ENCODE measurements at places on chromosomes 11 and 22.

DNA sequence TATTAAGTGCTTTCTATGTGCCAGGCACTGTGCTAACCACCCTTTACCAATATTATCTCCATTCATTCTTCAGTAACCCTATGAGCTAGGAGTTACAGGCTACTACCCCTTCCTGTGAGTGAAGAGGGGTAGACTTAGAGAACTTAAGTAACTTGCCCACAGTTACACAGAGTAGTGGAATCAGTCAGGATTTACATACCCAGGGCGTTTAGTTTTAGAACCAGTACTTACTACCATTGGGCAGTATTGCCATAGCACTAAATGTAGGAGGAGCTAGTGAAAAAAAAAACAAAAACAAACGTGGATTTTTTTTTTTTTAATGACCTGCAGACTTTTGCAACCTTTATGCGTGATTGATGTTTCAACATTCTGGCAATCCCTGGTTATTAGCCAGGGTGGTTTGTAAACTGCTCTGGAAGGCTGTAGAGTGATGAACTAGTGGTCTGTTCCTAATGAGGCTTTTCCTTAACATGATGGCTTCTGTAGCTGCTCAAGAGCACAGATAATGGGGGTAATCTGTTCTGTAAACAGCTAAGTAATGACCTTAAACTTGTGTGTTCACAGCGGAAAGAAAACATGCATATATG, 11.4 kb downstream of the TBCEL start:
- no peak for DNase-seq

GRCh38 chr22:23180301-23180892, at the start of gene BCR:
Gene BCR, plus strand, starts transcription at chr22:23180509. Its CDS starts 452 bp downstream, at chr22:23180961.
- DNase-seq: no peak

- no peak for DNase-seq
Observed at GRCh38 chr11:65133724-65134123, 595 bp downstream of the SYVN1 start.

DNA sequence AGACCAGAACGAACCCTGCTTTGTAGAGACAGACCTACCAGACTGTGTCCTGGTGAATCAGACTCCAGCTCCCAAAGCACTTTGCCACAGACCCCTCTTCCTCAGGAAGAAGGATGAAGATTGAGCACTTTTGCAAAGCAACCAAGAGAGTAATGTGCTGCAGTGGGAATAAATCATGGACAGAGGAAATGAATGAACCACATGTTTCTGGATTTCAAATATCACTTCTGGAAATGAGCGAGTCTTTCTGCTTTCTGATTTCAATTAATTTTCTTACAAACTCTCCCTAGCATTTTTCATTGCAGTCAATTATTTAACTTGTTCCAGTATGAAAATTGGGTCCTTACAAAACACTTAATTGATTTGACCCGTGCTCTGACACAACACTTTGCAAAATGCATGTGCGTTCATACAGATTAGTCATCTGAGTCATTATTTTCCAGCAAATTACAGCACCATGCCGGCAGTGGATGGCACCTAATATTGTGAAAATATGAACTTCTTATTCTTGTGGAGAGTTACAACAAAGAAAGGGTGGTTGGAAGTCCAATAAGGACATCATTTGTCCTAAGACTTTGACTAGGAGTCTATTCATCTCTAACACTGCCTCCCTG, 315.9 kb upstream of the CCDC90B start:
- no peak for DNase-seq

- DNase-seq: no peak
Observed at GRCh38 chr11:84430661-84431060, 1144.5 kb upstream of the CCDC90B start.

- DNase-seq: no peak
Observed at GRCh38 chr11:57162179-57162898, 19.4 kb upstream of the LRRC55 start.

- DNase-seq: no peak
Observed at GRCh38 chr11:34145847-34146381, 40.5 kb downstream of the NAT10 start.

- no peak for DNase-seq
Observed at GRCh38 chr22:50531962-50532674, 2.3 kb upstream of the TYMP start.

GRCh38 chr22:17726006-17726927, 48.0 kb downstream of the BID start:
- no peak for DNase-seq

GRCh38 chr11:79116600-79116999, 324.2 kb downstream of the TENM4 start:
- DNase-seq: peak; percentile 26

GRCh38 chr22:42419243-42419881, 12.8 kb downstream of the NFAM1 start:
- DNase-seq: no peak

- no peak for DNase-seq
Observed at GRCh38 chr11:132925825-132926469, 606.4 kb downstream of the OPCML start.

DNA sequence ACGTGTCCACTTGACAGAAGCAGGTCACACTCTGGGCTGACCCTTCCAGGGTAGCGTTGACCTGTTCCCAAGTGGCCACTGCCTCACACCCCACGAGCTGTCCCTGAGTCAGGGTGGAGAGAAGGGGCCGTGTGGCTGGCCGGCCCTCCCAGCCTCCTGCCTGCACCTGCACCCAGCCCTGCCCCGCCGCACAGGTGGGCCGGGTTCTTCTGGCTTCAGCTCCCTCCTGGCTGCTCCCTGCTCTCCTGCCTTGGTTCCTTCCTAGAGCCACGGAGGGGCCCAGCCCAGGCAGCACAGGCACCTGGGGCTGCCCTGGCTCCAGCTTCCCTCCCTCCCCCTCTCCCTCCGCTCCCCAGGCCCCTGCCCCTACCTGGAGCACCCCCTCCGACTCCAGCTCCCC, 42.3 kb downstream of the MOB2 start:
- no peak for DNase-seq

- DNase-seq: no peak
Observed at GRCh38 chr22:38089474-38089851, 5.5 kb upstream of the SLC16A8 start.

GRCh38 chr11:66126808-66127555, 56.9 kb downstream of the PACS1 start:
- peak; percentile 80 for DNase-seq

- no peak for DNase-seq
Observed at GRCh38 chr22:44442851-44443595, 55.0 kb downstream of the RTL6 start.

GRCh38 chr11:18540207-18541009, 13.7 kb upstream of the TSG101 start:
- no peak for DNase-seq

DNA sequence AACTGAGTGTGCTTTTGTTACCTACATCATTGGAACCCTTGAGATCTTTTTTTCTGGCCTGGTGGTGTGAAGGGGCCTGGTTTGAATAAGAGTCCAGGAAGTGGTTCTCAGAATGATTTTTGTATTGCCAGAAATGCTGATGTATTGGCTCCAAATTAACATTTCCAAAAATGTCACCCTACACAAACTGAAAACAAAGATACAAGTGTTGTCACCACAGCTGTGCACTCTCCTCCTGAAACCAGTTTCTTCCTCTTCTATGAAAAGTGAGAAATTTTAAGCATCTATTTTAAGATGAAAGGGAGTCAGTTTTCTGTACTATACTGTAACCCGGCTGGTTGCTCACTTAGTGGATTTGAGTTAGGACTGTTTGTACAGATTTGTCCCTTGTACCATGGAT, 218.8 kb downstream of the PGR start:
- no peak for DNase-seq

GRCh38 chr11:121930004-121930965, 185.7 kb downstream of the BLID start:
- DNase-seq: no peak

GRCh38 chr11:15146271-15147003, 31.7 kb downstream of the INSC start:
- no peak for DNase-seq

DNA sequence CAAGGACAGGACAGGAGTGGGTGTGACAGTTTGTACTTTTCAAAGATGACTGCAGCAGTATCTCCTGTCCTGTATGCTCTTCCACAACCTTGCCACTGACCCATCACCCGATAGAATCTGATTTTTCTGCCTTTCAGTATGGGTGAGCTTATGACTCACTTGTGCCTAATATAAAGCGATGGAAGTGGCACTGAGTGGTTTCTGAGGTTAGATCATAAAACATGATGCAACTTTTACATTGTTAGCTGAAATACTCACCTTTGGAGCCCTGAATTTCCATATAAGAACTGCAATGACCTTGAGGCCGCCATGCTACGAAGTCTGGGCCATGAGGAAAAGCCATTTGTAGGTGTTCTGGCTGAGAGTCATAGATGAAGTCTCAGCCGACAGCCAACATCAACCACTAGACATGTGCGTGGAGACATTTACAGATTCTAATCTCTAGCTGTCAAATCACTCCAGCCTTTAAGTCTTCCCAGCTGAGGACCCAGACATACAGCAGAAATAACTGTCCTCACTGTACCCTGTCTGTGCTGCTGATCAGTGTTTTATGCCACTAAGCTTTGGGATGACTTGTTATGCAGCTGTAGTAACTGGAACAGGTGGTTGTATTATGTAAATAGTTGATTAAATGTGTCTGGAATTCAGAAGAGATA, 105.9 kb upstream of the ARHGAP20 start:
- peak; percentile 71 for DNase-seq

- DNase-seq: no peak
Observed at GRCh38 chr22:27757928-27758525, 43.5 kb downstream of the MN1 start.

GRCh38 chr11:123328281-123328867, 101.7 kb upstream of the GRAMD1B start:
- DNase-seq: no peak

GRCh38 chr11:4865855-4866254, 15.8 kb upstream of the OR51T1 start:
- no peak for DNase-seq

DNA sequence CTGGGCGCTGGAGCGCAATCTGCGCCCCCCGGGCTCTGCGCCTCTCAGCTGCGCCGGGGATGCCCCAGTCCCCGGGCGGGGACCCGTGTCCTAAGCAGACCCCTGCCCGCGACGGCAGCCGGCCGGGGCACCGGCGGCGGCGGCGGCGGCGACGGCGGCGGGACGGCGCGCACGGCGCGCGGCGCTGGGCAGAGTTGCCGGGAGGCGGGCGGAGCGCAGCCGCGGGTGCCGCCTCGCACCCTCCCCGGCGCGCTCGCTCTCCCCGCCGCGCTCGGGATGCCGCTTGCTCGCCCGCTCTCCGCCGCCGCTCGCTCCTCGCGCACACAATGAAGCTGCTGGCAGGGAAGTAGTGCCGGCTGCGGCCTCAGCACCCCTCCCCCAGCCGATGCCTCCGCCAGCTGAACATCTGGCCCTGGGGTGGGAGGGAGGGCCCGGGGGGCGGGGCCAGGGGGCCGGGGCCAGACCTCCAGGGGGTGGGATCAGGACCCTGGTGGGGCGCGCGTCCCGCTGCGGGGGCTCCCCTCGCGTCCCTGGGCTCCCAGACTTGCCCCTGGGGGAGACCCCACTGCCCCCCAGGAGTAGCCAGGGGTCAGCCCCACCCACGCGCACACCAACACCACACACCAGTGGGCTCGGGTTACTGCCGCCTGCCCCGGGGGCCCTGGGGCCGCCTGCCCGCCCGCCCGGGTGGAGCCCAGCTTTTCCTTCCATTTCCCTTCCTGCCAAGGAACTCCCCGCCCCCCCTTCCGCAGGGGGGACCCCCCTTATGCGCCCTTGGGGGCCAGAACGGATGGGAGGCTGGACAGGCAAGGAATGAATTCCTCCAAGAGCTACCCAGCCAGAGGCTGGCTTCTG, at the start of gene RCOR2:
RCOR2 (minus strand) TSS at position 328 of the 855 bp plus-strand sequence. CDS start 708 bp downstream, outside the sequence.
- DNase-seq: peak; percentile 24

DNA sequence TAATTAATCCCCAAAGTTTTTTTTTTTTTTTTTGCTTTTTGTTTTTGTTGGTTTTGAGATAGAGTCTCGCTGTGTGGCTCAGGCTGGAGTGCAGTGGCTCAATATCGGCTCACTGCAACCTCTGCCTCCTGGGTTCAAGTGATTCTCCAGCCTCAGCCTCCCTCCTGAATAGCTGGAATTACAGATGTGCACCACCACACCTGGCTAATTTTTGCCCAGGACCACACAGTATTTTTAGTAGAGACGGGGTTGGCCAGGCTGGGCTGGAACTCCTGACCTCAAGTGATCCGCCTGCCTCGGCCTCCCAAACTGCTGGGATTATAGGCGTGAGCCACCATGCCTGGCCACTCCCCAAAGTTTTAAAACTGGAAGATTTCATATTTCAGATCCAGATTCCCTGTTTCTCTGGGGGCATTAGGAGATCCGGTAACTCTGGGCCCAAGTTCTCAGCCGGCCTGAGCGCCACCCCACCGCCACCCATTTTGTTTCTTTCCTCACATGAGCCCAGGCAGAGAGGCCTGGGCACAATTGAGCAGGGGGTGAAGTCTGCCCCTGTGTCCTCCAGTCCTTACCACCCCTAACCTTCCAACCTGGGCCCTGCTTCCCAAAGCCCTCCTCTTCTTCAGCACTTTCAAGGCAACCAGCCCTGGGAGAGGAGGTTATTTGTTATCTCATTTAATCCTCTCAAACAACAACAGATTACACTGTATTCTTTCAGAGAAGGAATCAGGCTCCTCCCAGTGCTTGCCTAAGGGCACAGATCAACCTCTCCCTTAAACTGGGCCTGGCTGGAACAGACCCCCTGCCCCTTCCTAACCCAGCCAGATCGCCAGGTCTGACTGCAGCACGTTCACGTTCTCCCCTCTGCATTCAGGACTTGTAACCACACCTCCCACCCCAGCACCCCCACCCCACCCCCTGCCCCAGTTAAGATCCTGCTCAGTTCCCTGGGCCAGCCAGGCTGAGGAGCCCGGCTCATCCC, 1.9 kb upstream of the CSNK1E start:
- no peak for DNase-seq

DNA sequence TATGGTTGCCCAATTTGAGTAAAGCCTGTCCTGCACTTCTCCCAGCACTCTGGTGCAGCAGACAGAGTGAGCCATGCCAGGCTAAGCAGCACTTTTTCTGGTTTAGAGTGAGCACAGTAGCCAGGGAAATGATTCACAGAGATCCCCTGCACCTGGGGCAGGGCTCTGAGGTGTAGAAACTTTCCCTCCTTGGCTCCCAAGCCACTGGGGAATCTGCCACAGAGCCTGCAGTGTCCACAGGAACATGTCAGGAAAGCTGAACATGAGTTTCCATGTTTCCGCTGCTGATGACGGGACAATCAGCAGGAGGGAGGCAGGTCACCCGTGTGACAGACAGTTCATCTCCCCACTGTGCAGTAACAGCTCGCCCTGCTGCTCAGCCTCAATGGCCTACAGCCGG, 429.9 kb upstream of the B3GAT1 start:
- no peak for DNase-seq

DNA sequence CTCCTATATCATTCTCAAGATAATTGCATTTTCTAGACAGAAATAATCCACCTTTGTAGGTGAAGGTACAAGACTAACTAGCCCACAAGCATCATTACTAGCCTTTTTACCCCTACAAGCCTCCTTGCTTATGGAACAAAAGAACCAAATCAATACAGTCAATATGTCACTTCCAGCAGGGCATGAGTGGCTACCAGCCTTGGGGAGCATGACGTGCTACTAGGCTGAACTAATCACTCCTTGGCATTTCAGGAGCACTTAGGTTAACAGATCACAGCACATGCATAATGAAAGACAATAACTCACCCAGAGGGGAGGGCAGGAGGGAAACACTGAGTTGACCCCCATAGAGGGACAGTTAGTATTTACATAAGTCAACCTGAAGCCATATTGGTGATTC, 2.7 kb downstream of the DRD2 start:
- no peak for DNase-seq

GRCh38 chr11:29272019-29272654, 744.7 kb downstream of the KCNA4 start:
- no peak for DNase-seq

Measured in epithelial cell of prostate (primary cell).